ENCODE measurements at places on chromosomes 7 and 10.

DNA sequence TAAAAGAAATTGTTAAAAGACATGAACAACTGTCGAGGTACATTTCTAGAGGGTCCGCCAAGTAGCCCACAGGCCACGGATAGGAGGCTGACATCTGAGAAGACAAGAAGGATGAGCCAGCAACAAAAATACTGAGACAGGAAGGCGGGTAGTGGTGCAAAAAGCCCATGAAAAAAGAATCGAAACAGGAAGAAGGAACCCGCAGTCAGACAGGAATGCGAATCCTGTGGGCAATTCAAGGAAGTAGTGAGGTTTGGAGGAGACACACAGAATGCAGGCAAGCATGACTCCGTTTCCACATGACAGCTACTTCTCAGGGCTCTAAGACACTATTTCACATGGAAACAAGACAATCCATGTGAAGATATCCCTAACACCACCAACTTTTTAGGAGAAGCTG lies 125.2 kb downstream of the DOCK4 start:
- no peak for DNase-seq

- no peak for DNase-seq
These were observed 77.2 kb downstream of the DNAH11 start for GRCh38 chr7:21620054-21620453.

GRCh38 chr10:3901370-3901769 lies 116.4 kb upstream of the KLF6 start:
- no peak for DNase-seq

GRCh38 chr10:65312876-65313275 lies 1613.0 kb upstream of the LRRTM3 start:
- DNase-seq: no peak

Data from T follicular helper cell (primary cell).